ENCODE measurements at places on chromosomes 7 and 10. TPM values are rescaled to one million over a fixed set of nuclear protein-coding genes. Genes with fewer than 3 reads are reported as not detected.

- H3K27ac ChIP-seq: no peak overlapping the region
- peak; percentile 18 for DNase-seq
- no peaks in the 10 kb centered on the region for H3K4me1 ChIP-seq
- no peaks in the 10 kb centered on the region for H3K27me3 ChIP-seq
- H3K4me3 ChIP-seq: no peak overlapping the region
Observed at GRCh38 chr10:78491812-78492211, 458.1 kb downstream of the RPS24 start.

- no peak overlapping the region for H3K27ac ChIP-seq
- peaks cover 32% of the 10 kb centered on the region for H3K27me3 ChIP-seq
- no peaks in the 10 kb centered on the region for H3K36me3 ChIP-seq
- DNase-seq: no peak
Observed at GRCh38 chr7:25954395-25954794, 197.6 kb upstream of the NFE2L3 start.

CDC14C gene
- polyA plus RNA-seq: not detected

GRCh38 chr10:58268454-58268945 lies 462 bp upstream of the CISD1 start:
- H3K4me3 ChIP-seq: peak overlapping the region; percentile 64
- H3K36me3 ChIP-seq: no peaks in the 10 kb centered on the region
- H3K4me1 ChIP-seq: no peaks in the 10 kb centered on the region
- H3K27ac ChIP-seq: no peak overlapping the region
- H3K27me3 ChIP-seq: no peaks in the 10 kb centered on the region
- DNase-seq: no peak

DNA sequence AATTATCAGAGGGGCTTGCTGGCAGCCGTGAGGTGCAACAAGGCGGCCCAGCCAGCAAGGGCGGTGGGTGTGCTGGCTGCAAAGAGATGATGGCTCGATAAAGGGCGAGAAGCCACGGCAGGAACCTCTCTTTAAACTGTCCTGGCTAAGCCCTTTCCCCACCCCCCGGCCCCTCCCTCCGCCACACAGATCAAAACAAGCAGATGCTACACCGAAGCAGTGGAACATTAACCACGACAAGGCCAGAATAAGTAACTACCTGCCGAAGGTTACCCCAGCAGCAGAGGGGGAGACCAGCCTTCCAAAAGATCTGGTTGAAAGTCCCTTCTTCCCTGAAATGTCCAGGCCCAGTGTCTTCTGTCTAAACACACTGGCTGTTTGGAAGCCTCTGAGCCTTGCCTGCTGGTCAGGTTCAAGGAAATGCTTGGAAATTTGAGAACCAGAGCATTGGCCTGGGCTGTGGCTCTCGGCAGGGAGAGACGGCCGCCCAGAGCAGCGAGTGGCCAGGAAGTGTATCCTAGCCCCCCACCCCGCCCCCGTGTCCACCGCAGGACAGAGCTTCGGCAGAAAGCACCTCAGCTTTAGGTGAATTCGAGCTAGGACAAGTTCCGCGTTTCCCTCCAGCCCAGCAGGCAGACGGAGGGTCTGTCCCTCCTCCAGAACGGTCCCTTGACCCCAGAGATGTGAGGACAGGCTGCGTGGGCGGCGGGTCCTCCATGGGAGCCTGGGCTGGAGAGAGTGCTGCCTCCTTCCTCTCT lies 2.1 kb downstream of the FAM20C start:
- H3K36me3 ChIP-seq: peaks cover 51% of the 10 kb centered on the region
- H3K27me3 ChIP-seq: no peaks in the 10 kb centered on the region
- peak; percentile 48 for DNase-seq
- peak overlapping the region; percentile 78 for H3K4me3 ChIP-seq
- H3K4me1 ChIP-seq: peaks cover 25% of the 10 kb centered on the region
- H3K27ac ChIP-seq: peak overlapping the region; percentile 79

DNA sequence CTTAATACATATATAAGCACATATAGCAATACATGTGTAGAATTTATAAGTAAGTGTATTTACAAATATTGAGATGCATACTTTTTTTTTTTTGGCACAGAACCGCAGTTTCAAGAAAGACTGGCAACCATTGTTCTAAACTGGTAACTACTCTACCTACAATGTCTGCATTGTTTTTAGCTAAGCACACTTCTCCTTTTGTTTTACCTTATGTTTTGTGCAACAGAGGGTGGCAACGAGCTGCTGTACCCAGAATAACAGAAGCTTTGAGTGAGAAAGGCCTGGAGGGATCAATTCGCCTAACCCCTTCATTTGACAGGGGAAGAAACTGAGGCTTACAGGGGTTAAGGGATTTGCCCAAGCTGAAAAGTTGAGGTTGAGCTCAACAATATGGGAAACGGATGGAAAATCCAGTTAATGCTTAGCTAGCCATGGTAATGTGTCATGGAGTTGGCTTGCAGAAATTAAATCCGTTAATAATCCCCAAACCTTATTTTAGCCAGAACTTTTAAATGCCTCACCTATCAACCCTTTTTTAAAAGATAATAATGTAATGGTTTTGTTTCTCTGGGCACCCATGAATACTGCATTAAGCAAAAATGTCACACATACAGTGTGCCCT lies 25.5 kb downstream of the FZD1 start:
- no peaks in the 10 kb centered on the region for H3K36me3 ChIP-seq
- no peak overlapping the region for H3K4me3 ChIP-seq
- H3K27me3 ChIP-seq: peaks cover 15% of the 10 kb centered on the region
- no peak overlapping the region for H3K27ac ChIP-seq

DNA sequence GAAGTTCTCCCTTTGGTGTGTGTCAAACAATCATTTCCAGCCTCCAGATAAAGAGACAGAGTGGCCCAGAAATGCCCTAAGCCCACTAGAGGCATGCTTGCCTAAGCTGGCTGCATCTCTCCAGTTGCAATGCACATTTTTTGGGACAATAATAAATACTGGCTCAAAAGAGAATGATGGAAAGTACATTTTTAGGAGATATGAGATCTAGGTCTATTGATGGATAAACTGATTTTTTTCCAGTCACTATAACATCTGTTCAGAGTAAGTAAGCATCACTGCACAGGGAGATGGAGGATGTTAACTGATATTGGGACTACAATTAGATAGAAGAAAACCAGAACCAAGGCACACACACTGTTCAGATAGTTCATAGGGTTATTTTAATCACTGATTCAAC lies 553.0 kb downstream of the GRM8 start:
- no peaks in the 10 kb centered on the region for H3K36me3 ChIP-seq
- H3K27ac ChIP-seq: no peak overlapping the region
- no peaks in the 10 kb centered on the region for H3K4me1 ChIP-seq
- no peaks in the 10 kb centered on the region for H3K27me3 ChIP-seq

TAF3 gene
- 2.3 TPM for polyA plus RNA-seq

DNA sequence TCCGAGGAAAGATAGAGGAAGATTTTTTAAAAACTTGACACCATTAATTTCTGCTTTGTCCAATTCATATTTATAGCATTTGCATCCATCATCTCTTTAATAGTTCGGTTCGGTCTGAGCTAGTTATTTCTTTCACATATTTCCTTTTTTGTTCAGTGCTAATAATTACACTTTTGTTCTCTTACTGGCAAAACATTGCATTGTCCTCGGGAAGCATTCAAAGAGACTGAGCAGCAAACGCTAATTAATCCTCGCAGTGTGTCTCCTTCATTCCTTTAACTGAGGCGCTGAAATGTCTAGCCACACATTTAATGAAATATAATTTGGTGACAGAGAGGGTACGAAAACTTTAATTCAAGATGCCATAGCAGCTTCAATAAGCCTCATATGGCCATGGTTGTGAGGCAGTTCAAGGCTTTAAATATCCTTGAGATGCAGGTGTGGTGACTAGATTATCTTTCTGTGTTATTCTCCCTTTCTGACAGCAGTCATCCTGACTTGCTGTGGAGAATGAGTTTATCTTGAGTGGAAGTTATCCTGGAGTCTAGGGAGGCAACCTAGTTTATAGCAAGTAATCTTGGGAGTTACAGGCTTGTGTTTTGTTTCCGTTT lies 431.4 kb downstream of the SDK1 start:
- no peaks in the 10 kb centered on the region for H3K27me3 ChIP-seq
- no peak for DNase-seq
- no peak overlapping the region for H3K4me3 ChIP-seq
- no peaks in the 10 kb centered on the region for H3K36me3 ChIP-seq
- H3K4me1 ChIP-seq: no peaks in the 10 kb centered on the region

PON1 gene
- not detected for polyA plus RNA-seq

GRCh38 chr10:13775786-13776775 lies 189.3 kb downstream of the PRPF18 start:
- H3K27me3 ChIP-seq: no peaks in the 10 kb centered on the region
- H3K36me3 ChIP-seq: peaks cover 7% of the 10 kb centered on the region
- H3K27ac ChIP-seq: peak overlapping the region; percentile 83
- DNase-seq: peak; percentile 93
- no peak overlapping the region for H3K4me3 ChIP-seq

EPO gene
- polyA plus RNA-seq: not detected

STAG3 gene
- polyA plus RNA-seq: 0.65 TPM

GRCh38 chr10:14253079-14253478 lies 77.6 kb downstream of the FRMD4A start:
- DNase-seq: no peak
- H3K4me1 ChIP-seq: no peaks in the 10 kb centered on the region
- H3K27ac ChIP-seq: no peak overlapping the region
- H3K4me3 ChIP-seq: no peak overlapping the region
- H3K27me3 ChIP-seq: peaks cover 38% of the 10 kb centered on the region

GRCh38 chr7:73988197-73988596 lies 39.8 kb upstream of the ELN start:
- H3K4me3 ChIP-seq: no peak overlapping the region
- no peaks in the 10 kb centered on the region for H3K36me3 ChIP-seq
- H3K4me1 ChIP-seq: peaks cover 15% of the 10 kb centered on the region
- no peak overlapping the region for H3K27ac ChIP-seq
- DNase-seq: peak; percentile 21
- no peaks in the 10 kb centered on the region for H3K27me3 ChIP-seq

MSANTD7 gene
- 4.7 TPM for polyA plus RNA-seq

Data from IMR-90 (cell line).